ENCODE measurements at places on chromosomes 7 and 10.

DNA sequence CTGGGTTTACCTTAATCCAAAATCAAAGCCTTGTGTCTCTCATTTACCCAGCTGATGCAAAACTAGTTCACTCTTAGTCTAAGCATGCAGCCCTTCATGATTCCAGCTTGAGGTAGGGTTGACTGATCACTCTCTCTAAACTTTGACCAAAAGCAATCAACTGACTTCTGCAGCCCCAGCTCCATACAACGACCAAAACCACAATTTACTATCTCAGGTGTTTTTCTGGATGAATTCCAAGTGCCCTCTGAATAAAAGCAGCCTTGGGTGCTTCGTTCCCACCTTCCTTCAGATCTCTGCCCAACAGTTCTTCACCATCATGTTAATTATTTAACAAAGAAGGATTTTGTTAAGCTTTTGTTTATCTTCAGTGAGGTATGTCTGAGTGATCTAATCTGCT is 62.6 kb downstream of the CCDC6 start:
- DNase-seq, result no peak

DNA sequence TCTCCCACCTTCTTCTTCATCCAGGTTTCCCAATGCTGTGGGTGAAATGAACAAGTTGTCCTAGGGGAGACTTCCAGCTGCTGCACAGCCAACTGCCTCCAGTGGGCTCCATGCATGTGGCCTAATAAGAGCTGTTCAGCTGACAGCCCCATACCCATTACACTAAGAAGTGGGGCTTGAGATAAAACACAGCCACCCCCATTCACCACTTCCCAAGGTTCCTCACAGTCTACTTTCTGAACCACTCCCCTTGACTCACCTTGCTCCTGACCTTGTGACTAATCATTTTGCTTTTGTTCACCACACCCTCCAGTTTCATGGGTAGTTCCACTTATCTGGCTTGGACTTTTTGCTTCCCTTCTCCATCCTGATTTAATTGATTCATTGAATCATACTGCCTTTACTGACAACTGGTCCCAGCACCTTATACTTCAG is 119.3 kb downstream of the CABCOCO1 start:
- DNase-seq, result no peak

DNA sequence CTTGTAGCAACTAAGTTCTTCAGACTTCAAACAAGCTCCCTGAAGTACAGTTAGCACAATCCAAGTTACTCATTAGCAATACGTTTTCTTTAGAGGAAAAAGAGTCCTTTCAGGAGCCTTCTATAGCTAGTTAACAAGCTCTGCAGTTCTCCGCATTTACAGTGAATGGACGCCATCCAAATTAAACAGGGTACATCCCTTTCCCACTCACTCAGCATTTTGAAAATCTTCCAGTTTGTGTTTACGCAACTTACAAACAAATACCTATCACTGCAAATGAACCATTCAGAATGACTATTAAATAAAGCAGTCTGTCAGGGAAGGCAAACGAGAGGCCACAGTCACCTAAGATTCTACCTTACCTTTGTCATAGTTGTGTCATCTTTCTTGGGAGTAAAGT is 84.5 kb downstream of the RNF32 start:
- DNase-seq, result peak; percentile 72

GRCh38 chr10:113425541-113425951 is 127.3 kb upstream of the HABP2 start:
- DNase-seq, result no peak

- DNase-seq, result no peak
These were observed 11.0 kb downstream of the IMPDH1 start for GRCh38 chr7:128398841-128399135.

GRCh38 chr7:16785846-16786245 is 19.0 kb downstream of the AGR2 start:
- DNase-seq, result no peak

GRCh38 chr7:64873155-64873500 is 29.9 kb upstream of the ZNF273 start:
- no peak for DNase-seq

DNA sequence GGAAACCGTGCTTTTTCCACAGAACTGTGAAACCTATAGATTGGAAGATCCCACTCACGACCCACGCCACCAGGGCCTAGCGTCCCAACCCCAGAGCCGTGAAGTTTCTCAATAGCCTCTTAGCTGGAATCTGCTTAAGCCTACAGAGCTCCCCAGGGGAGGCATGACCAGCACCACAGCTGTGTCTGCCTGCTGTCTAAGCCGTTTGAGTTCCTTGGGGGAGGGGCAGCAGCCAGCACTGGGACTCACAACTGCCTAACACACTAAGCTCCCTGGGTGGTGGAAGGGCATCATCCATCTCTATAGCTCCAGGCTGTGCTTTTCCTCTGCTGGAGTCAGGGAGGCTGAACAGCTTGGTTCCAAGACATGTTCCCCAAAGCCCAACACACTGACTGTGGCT is 26.0 kb upstream of the TMEM140 start:
- DNase-seq, result no peak

- DNase-seq, result no peak
These were observed 695 bp downstream of the HSPA12A start for GRCh38 chr10:116741391-116742351.

GRCh38 chr7:151868396-151869108 is 8.4 kb downstream of the PRKAG2 start:
- DNase-seq, result no peak

DNA sequence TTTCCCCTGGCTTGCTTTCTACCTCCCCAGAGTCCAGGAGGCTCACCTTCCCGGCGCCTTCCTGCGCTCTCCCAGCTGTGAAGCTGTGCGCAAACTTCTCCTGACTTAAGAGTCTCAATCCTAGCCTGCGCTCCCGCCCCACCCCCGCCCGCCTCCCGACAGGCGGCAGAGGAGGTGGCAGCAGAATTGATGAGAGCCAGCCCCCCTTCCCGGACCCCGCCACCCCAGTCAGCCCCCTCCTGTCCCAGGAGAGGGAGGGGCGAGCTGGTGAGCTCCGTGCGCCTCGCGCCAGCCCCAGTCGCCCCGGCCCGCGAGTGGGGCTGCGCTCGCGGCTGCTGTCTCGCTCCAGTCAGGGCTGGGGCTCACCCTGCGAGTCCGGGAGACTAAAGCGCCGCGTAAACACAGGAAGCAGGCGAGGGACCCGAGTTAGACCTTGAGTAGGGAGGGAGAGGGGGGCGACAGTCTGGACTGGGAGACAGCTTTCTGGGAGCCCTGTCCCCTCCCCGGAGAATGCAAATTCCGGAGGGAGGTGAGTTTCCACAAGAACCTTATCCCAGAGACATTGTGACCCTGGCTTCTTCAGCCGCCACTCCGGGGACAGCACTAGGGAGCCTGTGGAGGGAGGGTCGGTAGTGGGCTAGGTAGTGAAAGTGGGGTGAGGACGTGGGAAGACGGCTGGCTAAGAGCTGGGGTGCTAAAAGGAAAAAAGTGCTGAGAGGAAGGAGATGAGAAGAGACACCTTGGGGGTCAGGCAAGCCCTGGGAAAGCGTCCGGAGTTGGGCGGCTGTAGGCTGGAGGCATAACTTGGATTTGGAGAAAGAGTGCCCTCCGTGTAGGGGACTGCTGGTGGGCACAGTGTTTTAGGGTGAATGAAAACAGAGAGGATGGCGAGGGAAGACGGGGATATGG is at the start of gene CALCR:
Gene CALCR (minus strand): TSS at position 79 of the 909 bp plus-strand sequence. CDS start 87,743 bp downstream, outside the sequence.
- DNase-seq, result no peak

GRCh38 chr10:75058161-75058560 is 53.3 kb upstream of the SAMD8 start:
- no peak for DNase-seq

- no peak for DNase-seq
These were observed 638.7 kb downstream of the PARD3 start for GRCh38 chr10:34176351-34176750.

- DNase-seq, result peak; percentile 40
These were observed 66.5 kb downstream of the SYPL1 start for GRCh38 chr7:106045586-106045985.

DNA sequence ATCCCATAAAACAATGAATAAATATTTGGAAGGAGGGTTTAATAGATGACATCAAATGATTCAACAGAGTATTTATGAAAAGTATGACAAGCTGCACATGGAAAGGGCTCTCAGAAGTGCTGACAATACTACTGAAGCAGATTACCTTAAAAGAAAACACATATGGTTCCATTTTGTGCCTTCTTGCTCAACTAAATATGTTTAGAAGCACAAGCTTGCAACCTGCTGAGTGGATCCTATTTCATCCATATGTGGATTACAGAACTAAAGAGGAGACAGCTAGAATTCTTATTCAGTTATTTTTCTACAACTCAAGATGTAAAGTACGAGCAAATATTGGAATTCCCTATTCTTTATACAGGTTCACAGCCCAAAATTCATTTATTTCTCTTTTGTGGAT is 340.6 kb downstream of the TFEC start:
- DNase-seq, result no peak
